Transverse colon (tissue), 4 donors: ENCODE measurements at places on chromosomes 13 and 19.

DNA sequence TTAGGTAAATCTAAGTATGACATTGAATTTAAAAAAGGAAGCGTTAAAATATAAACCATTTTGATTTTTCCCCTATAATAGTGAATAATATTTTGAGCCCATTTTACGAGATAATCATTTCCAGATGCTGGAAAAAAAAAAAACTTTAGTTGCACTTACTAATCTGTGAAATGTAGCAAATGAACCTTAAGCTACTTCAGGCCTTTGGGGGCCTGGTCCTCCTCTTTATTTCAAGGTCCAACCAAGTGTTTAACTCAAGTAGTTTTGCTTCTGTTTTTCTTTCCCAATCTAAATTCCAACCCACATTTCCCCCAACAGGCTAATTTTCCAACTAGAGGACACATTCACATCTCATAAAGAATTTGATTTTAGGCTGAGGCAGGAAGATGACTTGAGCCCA lies 101.2 kb downstream of the TNFRSF19 start:
- DNase-seq = no peak

DNA sequence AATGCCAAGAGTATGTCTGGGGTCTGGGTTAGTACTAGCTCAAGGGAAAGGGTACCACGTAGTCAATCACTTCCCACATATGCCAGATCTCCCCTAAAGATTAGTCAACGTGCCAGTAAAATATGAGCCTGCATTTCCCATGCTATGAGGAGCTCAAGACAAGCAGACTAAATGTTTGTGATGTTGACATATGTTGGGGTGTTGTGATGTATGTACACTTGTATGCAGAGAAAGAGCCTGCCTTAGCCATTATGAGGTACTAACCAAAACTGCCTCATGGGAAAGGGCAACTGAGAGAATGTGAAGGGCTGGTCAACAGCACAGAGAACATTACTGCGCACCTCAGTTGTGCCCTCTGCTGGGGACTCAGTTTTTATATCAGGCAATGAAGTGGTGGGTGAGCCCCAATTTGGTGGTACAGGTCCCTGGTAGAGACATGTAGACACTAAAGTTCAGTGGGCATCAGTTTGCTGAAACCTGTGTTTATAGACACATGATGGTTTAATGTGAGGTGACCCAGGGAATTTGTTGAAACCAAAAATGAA lies 287.0 kb downstream of the DCT start:
- DNase-seq = peak; percentile 15

DNA sequence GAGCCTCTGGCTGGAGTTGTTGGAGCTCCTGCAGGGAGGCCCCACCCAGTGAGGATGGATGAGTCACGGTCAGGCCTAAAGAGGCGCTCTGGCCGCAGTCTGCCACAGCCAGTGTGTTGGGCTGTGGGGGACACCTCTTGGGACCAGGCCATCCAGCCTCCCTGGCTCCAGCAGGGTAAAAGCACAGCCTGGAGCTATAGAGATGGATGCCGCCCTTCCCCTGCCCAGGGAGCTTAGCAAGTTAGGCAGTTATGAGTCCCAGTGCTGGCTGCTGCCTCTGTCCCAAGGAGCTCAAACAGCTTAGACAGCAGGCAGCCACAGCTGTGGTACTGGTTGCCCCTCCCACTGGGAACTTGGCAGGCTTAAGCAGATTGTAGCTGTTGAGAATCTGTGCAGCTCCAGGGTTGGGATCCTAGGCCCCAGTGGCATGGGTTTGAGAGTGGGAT lies 100.9 kb downstream of the NDFIP2 start:
- no peak for DNase-seq

DNA sequence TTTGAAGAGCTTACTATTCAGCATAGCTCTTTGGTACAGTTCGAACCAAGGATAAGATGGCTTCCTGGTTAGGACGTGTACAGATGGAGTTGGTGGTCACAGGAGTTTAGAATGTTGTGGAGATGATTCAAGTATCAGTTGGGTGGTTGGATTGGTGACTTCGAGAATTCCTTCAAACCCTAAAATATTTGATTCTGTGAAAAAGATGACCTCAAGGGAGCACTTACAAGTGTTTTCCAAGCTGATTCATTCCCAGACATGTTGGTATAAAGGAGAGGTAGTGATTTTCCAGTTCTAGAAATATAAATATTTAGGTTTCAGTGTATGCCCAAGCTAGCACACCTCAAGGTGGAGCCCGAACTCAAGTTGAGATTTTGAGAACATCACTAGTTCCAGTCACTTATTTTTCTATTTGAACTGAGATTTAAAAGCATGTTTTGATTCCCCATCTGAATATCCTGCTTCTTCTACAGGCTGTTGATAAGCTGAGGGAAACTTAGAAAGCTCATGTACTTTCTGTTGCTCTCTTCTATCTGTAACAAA lies 306.1 kb downstream of the DCT start:
- DNase-seq = no peak

GRCh38 chr13:40255551-40255950 lies 410.9 kb downstream of the FOXO1 start:
- no peak for DNase-seq

DNA sequence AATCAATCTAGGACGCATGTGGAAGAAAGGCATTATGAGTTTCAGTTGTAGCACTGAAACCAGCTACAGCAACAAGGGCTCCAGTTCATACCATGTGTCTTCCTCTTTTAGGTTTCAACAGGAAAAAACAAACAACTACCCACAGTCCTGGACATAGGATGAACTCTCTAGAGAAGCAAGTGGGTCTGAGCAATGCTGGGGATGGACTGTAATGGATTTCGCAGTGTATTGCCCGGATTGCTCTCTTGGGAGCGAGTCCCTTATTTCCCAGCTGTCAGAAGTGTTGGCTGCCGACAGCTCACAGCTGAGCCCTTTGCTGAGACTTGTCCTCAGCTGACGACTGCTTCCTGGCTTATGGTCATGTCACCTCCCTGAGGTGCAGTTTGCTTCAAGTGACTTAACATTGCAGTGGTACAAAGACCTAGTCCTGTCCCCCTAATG lies 12.1 kb upstream of the MYCBP2 start:
- no peak for DNase-seq

DNA sequence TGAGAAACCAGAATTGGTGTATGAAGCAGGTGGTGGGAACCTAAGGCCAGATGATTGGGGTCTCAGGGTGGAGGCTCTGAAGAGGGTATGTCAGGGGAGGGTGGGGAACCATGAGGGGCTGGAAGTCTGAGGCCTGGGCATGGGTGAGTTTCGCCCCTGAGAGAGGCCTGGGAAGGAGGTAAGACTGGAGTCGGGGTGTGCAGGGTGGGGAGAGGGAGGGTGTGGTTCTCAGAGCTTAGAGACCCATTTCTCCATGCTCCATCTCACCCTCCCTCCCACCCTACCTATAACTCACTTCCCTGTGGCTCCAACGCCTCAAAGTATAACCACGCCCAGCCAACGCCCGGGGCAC lies 1.0 kb upstream of the KLHL26 start:
- no peak for DNase-seq

DNA sequence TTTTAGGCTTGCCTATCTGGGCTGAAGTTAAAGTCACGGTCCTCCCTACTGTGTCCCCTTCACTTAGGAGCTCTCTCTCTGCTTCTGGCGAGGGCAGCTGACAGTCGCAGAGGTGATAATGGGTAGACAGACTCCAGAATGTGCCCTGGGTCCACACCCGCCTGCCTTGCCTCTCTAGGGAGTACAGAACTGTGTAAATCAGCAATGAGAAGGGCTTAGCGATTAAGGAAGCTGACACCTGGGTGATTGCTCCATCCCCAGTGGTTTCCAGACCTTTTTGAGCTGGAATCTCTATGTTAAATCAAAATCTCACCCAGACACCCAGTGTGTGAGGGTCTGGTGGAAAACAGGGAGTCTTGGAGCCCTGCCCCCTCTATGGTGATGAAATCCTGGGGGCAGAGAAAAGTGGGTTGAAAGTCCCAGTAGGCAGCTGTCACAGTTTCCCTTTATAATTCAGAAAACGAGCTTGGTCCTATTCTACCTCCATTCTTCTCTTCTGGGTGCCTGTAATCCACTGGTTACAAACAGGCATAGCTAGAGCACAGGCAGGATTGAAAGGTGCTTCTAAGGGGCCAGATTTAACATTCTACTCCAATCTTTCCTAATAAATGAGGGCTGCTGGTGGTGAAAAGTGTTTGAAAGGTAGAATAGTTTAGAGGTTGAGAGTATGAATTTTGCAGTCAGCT lies 46.9 kb downstream of the OLFM4 start:
- DNase-seq = no peak

DNA sequence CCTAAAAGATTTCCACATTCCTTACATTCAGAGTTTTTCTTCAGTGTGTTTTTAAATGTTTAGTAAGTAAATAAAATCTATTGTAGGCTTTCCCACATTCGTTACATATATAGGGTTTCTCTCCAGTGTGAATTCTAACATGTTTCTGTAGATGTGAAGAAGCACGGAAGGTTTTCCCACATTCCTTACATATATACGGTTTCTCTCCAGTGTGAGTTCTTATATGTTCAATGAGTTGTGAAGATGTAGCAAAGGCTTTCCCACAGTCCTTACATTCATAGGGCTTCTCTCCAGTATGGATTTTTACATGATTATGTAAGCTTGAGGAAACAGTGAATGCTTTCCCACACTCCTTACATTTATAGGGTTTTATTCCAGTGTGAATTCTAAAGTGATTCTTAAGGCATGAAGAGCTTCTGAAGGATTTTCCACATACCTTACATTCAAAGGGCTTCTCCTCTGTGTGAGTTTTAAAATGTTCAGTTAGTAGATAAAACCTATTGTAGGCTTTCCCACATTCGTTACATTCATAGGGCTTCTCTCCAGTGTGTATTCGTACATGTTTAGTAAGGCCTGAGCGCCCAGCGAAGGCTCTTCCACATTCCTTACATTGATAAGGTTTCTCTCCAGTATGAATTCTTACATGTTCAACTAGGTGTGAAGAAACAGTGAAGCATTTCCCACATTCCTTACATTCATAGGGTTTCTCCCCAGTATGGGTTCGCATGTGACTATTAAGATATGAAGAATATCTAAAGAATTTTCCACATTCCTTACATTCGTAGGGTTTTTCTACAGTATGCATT lies 18.2 kb downstream of the ZNF121 start:
- DNase-seq = no peak

GRCh38 chr13:36445891-36446351 lies 13.6 kb downstream of the CCNA1 start:
- no peak for DNase-seq

GRCh38 chr19:16628984-16629691 lies 1.1 kb upstream of the MED26 start:
- peak; percentile 65 for DNase-seq

DNA sequence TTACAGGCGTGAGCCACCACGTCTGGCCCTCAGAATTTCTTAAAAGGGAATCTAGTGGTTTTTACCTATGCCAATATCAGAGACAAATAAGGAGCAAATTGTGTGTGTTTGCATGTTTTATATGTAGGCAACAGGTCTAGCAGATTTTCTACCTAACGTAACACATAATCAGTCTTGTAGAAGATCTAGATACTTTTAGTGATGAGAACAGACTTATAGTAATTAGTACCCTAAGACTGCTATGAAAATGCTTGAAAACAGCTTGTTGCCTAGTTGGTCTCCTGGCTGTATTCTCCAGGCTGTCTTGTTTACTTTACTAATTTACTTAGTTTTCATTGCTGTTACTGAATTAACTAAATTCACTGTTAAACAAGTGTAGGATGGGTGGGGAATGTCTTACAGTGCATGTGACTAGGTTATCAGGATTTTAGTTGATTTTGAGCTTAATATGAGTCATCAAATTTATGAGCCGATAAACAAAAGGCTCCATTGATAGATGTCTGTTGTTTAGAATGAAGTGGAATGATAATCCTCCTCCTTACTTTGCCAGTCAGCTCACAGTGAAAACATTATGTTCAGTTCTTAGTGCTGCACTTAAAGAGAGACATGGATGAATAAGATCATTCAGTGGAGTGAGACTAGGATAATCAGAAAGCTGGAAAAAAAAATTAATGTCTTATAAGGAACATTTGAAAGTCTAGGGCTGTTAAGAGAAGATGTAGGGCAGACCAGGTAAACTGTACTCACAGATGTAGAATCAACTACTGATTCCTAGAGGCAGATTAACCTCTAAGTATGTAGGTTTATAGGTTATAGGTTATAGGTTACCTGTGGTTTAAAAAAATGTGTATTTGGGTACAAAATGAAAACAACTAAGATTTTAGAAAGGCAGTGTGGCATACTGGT lies 22.4 kb downstream of the GTF2F2 start:
- DNase-seq = no peak

GRCh38 chr19:7870571-7871436 lies 3.4 kb downstream of the PRR36 start:
- peak; percentile 67 for DNase-seq

DNA sequence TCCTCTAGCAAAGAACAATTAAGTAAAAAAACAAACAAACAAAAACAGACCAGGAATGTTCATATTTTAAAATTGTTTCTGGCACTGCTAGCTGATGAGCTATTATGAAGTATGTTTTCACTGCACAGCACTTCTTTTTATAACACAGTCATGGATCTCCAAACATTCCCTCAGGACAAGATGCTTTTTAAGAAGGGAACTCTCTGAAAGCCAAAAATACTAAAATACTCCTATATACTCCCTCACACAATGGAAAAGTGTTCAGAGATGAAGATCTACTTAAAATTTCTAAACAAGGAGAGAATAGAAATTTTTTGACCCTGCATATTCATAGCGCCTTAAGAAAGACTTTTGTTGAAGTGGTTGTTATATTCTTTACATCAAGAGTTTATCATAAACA lies 926.8 kb downstream of the DIAPH3 start:
- no peak for DNase-seq

GRCh38 chr19:7346488-7346971 lies 2.2 kb upstream of the ARHGEF18 start:
- no peak for DNase-seq

DNA sequence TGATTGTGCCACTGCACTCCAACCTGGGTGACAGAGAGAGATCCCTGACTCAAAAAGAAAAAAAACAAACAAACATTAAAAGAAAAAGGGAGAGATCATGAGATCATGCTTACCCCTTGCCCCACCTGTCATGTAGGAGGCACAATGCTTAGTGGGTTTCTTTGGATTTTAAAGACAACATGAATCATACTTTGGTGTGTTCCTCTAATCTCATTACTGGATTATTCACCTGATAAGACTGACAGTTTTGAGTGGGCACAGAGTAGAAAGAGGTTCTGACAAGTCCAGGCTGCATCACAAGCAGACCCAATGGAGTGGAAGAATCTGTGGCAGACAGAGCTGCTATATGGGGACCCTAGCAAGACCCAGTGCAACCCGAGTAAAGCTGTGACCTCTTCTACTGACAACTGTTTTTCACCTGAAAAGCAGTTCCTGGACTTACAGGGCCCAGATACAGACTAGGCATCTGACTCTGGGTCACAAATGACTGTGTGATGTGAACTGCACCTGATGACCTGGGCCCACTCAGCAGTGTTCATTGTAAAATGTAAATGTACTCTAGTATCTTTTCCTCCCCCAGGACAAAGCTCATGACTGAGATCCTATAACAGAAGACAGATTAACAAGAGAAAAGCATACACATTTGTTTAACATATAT lies 28.9 kb upstream of the USP12 start:
- DNase-seq = no peak

- DNase-seq = no peak
Measured at GRCh38 chr13:53873558-53873957, 844.9 kb downstream of the OLFM4 start.

- DNase-seq = no peak
Measured at GRCh38 chr19:33492090-33492489, 29.5 kb downstream of the PEPD start.
